T-cell (primary cell): ENCODE measurements at places on chromosomes 11 and 22.

- DNase-seq: no peak
Measured at GRCh38 chr22:44348971-44349560, 36.3 kb upstream of the SHISAL1 start.

GRCh38 chr11:131533998-131534397 is 163.6 kb downstream of the NTM start:
- no peak for DNase-seq

- DNase-seq: no peak
Measured at GRCh38 chr11:35318309-35318708, 101.0 kb downstream of the SLC1A2 start.

DNA sequence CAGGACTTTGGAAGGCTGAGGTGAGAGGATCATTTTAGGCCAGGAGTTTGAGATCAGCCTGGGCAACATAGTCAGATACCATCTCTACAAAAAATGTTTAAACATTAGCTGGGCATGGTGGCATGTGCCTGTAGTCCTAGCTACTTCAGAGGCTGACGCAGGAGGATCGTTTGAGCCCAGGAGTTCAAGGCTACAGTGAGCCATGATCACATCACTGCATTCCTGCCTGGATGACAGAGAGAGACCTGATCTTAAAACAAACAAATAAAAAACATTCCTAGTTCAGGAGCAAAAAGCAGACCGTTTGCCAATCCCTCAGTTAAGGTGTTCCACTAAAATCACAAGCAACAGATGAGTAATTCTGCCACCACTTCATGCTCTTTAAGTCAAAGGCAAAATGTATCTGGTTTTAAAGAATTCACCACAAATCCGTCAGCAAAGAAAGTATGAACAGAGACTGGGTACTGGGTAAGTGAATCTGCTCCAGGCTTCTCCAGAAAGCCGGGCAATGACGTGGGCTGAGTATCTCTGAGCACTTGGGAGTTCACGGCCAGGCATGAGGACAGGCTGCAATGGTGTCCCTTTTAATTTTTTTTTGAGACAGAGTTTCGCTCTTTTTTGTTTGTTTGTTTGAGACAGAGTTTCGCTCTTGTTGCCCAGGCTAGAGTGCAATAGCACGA is 19.5 kb downstream of the CLTCL1 start:
- DNase-seq: no peak

DNA sequence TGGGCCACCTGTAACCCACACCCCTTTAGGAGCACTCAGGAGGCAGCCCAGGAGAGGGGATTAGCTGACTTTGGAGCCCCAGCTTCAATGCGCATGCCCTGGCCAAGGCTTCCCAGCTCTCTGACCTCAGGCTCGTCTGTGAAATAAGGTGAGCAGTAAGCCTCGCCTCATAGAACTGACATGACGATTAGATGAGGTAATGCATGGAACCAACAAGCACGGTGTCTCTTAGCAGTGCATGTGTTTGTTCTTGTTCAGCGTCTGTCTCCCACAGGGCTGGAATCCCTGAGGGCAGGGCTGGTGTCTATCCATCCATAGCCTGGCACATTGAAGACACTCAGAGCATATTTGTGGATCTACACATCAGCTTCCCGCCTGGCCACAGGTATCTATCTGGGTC is 415.4 kb downstream of the MN1 start:
- no peak for DNase-seq

GRCh38 chr22:23713696-23714595 is 23.1 kb downstream of the RGL4 start:
- DNase-seq: no peak

GRCh38 chr11:75196426-75196825 is 44.1 kb upstream of the TPBGL start:
- no peak for DNase-seq

DNA sequence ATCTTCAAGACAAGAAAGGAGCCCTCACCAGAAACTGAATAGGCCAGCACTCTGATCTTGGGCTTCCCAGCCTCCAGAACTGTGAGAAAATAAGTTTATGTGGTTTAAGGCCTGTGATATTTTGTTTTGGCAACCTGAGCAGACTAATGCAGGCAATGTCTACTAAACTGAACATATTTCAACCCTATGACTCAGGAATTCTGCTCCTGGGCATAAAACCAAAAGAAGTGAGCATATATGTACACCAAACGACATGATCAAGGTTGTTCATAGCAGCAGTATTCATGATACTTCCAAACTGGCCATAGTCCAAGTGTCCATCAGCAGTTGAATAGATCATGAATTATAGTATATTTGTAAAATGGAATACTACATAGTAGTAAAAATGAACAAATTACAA is 29.0 kb downstream of the CSNK2A3 start:
- no peak for DNase-seq

GRCh38 chr22:43707648-43708047 is 104.5 kb downstream of the EFCAB6 start:
- DNase-seq: no peak

- DNase-seq: no peak
Measured at GRCh38 chr11:12218909-12219308, 108.5 kb downstream of the MICAL2 start.

DNA sequence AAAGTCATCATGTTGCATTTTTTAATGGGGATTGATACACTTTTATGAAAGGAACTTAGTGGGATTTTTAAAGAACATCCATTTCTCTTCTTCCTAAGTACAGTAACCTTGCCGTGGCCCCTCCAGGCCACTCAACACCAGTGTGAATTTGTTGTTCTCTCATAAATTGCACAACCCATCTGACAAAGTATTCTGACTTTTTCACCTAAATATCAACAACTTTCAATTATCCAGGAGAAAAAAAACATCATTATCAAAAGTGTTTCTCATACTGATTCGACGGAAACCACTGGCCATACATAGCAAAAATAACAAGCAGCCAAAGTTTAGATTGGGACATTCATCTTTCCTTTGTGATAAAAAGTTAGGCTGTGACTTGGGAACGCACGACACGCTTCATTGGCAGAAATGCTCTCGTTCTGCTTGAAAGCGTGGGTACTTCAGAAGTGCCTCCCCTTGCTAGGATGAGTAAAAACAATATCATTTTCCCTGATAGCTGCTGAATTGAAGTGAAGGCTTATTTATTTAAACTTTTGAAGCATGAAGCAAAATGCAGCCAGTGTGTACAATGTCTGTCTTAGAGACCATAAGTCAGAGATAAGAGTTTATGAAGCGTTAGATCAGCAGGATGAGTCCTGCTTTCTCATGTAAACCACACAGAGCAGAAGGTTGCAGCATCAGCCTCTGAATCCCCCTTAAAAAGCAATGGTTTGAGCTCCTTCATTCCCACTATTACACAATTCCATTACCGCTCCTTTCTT is 20.6 kb upstream of the EIF3M start:
- DNase-seq: no peak

- DNase-seq: no peak
Measured at GRCh38 chr11:537622-538430, 499 bp downstream of the LRRC56 start.
